ENCODE measurements at places on chromosomes 1 and 21. TPM values are rescaled to one million over a fixed set of nuclear protein-coding genes. Genes with fewer than 3 reads are reported as not detected.

Gene GPR161
- 36.5 TPM for total RNA-seq

Gene TSPAN1
- total RNA-seq: 0.37 TPM

DNA sequence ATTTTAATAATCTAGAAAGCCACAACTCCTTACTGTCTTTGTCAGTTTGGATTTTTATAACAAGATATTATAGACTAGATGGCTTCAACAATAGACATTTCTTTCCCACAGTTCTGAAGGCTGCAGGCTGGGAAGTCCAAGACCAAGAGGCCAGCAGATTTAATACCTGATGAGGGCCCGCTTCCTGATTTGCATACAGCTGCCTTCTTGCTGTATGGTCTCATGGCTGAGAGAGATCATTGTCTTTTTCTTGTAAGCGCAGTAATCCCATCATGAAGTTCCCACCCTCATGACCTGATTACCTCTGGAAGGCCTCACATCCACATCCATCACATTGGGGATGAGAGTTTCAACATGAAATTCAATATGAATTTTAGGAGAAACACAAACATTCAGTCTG lies 9.8 kb downstream of the RPS6KC1 start:
- no peaks in the 10 kb centered on the region for H3K36me3 ChIP-seq
- H3K27ac ChIP-seq: no peak overlapping the region
- H3K4me1 ChIP-seq: no peaks in the 10 kb centered on the region
- no peak for DNase-seq
- H3K4me3 ChIP-seq: no peak overlapping the region

- H3K36me3 ChIP-seq: no peaks in the 10 kb centered on the region
- no peak overlapping the region for H3K4me3 ChIP-seq
- peaks cover 9% of the 10 kb centered on the region for H3K4me1 ChIP-seq
- H3K27ac ChIP-seq: no peak overlapping the region
- H3K27me3 ChIP-seq: no peaks in the 10 kb centered on the region
Observed at GRCh38 chr1:241617426-241617825, 22.7 kb downstream of the CHML start.

- no peak for DNase-seq
- H3K4me1 ChIP-seq: no peaks in the 10 kb centered on the region
- no peaks in the 10 kb centered on the region for H3K36me3 ChIP-seq
- no peaks in the 10 kb centered on the region for H3K27me3 ChIP-seq
- H3K4me3 ChIP-seq: no peak overlapping the region
Observed at GRCh38 chr1:17795081-17795809, 40.1 kb downstream of the ACTL8 start.

DNA sequence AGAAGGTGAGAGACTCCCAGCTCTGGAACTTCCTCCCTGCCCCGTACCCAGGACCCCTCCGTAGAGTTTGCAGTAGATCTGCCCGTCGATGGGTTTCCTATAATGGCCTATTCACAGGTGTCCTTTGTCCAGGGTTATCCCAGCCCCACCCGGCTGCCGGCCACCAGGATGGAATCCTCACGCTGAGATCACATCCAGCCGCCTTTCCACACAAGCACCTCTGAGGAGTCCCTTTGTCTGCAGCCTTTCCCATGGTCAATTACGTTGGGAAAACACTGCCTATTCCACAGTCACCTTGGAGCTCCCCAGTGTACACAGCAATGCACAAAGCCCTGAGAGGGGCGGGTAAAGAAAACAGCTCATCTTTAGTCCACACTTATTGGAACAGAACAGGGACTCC lies 190.0 kb upstream of the EDN2 start:
- no peaks in the 10 kb centered on the region for H3K36me3 ChIP-seq
- no peak overlapping the region for H3K4me3 ChIP-seq
- H3K4me1 ChIP-seq: no peaks in the 10 kb centered on the region
- H3K27me3 ChIP-seq: no peaks in the 10 kb centered on the region

GRCh38 chr1:115461526-115461925 lies 123.5 kb upstream of the NGF start:
- H3K4me1 ChIP-seq: no peaks in the 10 kb centered on the region
- no peak overlapping the region for H3K4me3 ChIP-seq
- DNase-seq: no peak
- no peaks in the 10 kb centered on the region for H3K27me3 ChIP-seq

GRCh38 chr1:24727501-24728216 lies 17.6 kb upstream of the CLIC4 start:
- H3K4me1 ChIP-seq: peaks cover 45% of the 10 kb centered on the region
- no peaks in the 10 kb centered on the region for H3K27me3 ChIP-seq
- DNase-seq: no peak
- no peak overlapping the region for H3K4me3 ChIP-seq
- no peak overlapping the region for H3K27ac ChIP-seq
- H3K36me3 ChIP-seq: no peaks in the 10 kb centered on the region

DNA sequence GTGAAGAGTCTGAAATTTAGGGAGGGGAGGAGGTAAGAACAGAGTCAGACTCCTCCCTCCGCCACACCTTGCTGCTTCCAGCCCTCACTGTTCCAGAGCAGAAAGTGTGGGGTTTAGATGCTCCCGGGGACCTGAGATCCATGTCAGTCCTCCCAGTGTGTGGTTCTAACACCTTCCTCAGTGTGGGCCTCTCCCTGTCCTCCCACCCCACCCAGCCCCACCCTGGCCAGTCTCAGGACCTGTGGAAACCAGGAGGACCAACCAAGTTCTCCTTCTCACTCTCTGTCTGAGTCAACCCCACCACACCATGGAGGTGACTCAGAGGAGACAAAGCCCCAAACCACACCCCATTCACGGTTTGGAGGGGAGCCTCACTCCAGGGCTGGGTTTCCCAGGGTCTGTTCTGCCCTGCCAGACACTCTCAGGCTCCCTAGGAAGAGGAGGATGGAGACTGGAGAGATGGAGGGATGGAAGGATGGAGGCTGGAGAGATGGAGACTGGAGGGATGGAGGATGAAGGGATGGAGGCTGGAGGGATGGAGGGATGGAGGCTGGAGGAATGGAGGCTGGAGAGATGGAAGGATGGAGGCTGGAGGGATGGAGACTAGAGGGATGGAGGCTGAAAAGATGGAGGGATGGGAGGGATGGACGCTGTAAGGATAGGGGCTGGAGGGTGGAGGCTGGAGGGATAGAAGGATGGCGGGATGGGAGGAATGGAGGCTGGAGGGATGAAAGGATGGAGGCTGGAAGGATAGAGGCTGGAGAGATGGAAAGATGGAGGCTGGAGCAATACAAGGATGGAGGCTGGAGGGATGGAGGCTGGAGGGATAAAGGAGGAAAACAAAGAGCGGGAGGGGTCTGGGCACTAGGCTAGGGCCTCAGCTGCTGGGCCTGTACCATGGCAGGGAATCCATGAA lies 100.9 kb upstream of the RUNX3 start:
- DNase-seq: no peak
- H3K4me3 ChIP-seq: no peak overlapping the region
- no peaks in the 10 kb centered on the region for H3K36me3 ChIP-seq
- H3K27ac ChIP-seq: no peak overlapping the region

GRCh38 chr1:110746644-110747259 lies 72.0 kb upstream of the KCNA3 start:
- no peaks in the 10 kb centered on the region for H3K36me3 ChIP-seq
- no peak overlapping the region for H3K4me3 ChIP-seq
- H3K27me3 ChIP-seq: no peaks in the 10 kb centered on the region
- H3K27ac ChIP-seq: no peak overlapping the region
- DNase-seq: peak; percentile 51

GRCh38 chr21:38219049-38219628 lies 37.7 kb upstream of the KCNJ15 start:
- peaks cover 7% of the 10 kb centered on the region for H3K4me1 ChIP-seq
- DNase-seq: peak; percentile 87
- H3K36me3 ChIP-seq: no peaks in the 10 kb centered on the region
- H3K27me3 ChIP-seq: no peaks in the 10 kb centered on the region

DNA sequence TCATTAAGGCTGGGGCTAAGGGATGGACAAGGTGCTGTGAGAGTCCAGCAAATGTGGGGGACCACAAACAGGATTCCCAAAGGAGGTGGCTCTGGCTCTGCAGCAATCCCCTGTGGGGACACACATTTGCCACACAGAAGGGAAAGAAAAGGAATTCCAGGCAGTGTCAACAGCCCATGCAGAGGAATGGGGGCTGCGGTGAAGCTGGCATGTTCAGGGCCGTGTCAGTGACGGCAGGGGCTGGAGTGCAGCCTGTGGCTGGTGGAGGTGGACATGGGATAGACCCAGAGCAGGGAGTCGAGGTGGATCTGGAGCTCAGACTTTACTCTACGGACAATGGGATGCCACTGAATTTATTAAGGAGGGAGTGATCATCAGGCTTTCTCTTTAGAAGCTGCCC lies 183.2 kb downstream of the TRABD2B start:
- no peaks in the 10 kb centered on the region for H3K4me1 ChIP-seq
- DNase-seq: no peak
- H3K27ac ChIP-seq: no peak overlapping the region
- no peak overlapping the region for H3K4me3 ChIP-seq
- no peaks in the 10 kb centered on the region for H3K36me3 ChIP-seq

- no peaks in the 10 kb centered on the region for H3K36me3 ChIP-seq
- no peaks in the 10 kb centered on the region for H3K4me1 ChIP-seq
- no peak overlapping the region for H3K27ac ChIP-seq
- no peak for DNase-seq
Observed at GRCh38 chr21:34022627-34023335, 50.6 kb upstream of the MRPS6 start.

DNA sequence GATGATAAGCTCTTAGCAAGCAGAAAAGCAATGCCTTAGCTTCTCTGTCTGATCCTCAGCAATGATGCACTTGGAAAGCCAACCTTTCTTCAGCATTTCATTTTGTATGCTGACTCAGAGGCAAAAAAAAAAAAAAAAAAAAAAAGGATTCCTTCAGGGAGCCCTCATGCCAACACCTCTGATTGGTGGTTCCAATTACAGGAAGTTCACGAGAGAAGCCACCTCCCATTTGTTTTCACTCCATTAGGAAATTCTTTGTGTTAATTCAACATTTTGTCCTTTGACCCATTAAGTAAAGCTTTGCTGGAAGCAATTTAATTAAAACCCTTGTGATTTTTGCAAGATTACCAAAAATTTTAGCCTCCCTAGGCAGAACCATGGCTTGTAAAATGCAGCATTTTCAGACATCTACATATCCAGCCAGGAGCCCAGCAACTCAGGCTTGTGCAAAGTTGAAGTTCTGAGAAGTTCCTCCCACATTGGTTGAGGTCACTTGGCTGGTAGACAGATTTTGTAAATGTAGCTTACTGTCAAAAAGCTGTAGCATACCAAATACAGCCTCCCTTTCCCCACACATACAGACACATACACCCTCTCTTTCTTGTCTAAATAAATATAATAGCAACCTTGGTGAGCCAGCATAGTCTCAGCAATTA lies 27.1 kb upstream of the VTCN1 start:
- H3K4me1 ChIP-seq: no peaks in the 10 kb centered on the region
- no peak for DNase-seq
- H3K27me3 ChIP-seq: no peaks in the 10 kb centered on the region
- no peak overlapping the region for H3K4me3 ChIP-seq
- H3K36me3 ChIP-seq: no peaks in the 10 kb centered on the region

GRCh38 chr1:172041102-172041501 lies 199.8 kb downstream of the DNM3 start:
- no peaks in the 10 kb centered on the region for H3K27me3 ChIP-seq
- DNase-seq: no peak
- H3K27ac ChIP-seq: peak overlapping the region; percentile 43
- H3K4me3 ChIP-seq: no peak overlapping the region

DNA sequence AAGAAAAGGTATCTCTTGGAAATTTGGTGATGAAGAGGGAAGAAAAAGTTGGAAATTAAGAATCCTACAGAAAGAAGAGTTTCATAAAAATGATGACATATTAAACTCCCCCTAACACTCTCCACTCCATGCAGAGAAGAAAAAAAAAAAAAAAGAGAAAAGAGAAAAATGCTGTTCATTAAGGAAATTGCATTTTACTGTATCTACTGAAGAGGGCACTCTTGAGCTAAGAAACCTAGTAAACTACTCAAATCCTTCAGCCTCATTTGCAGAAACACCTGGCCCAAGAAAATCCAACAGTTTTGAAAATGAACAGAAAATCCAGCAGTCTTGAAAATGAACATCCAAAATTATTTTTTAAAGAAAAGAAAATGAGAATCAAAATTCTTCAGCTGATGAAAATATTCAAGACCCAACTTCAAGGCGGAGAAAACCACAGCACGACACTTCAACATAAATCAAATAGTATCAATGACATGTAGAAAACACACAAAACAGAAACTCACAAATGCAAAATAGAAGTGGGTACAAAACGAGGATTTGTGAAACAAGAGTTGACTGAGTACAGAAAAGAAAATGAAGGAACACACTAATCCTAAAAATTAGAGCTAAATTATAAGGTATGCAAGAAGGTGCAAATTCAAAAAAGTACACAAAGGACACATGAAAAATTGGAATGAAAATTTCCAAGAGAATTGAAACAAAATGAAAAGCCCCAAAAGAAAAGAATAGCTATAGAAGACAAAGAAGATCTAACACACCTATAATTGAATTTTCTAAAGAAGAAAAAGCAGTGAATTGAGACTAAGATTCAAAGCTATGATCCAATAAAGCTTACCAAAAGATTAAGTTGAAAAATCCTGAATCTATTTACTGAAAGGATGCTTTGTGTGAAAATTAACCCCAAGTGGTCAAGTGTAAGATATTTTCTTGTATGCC lies 73.2 kb upstream of the DNAJC6 start:
- peak; percentile 52 for DNase-seq
- no peaks in the 10 kb centered on the region for H3K27me3 ChIP-seq
- H3K4me3 ChIP-seq: no peak overlapping the region
- no peaks in the 10 kb centered on the region for H3K4me1 ChIP-seq

DNA sequence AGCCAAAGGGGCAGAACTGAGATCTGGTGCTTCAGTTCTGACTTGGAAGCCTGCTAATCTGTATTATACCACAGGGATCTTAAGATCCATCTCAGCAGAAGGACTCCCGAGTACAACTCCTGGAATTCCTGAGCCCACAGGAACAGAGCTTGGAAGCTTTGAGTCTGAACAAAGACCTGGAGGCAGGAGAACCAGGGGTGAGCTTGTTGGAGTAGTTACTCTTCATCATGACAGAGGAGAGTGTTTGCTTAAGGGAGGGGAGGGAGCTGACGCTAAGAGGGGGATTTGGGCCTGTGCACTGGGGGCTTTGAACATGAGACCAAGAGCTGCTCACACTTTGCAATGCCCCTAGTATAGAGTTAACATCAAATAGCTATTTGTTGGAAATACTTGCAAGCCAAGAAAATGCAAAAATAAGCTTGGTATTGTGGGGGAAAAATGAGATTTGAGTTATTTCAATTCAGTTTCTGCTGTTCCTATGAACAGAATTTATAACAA lies 41.1 kb upstream of the TRABD2B start:
- no peaks in the 10 kb centered on the region for H3K36me3 ChIP-seq
- no peak overlapping the region for H3K4me3 ChIP-seq
- H3K27me3 ChIP-seq: no peaks in the 10 kb centered on the region
- H3K4me1 ChIP-seq: no peaks in the 10 kb centered on the region
- no peak overlapping the region for H3K27ac ChIP-seq
- DNase-seq: no peak
